ENCODE measurements at places on chromosomes 12 and 14. TPM values are rescaled to one million over a fixed set of nuclear protein-coding genes. Genes with fewer than 3 reads are reported as not detected.

CLEC4D gene
- 0.06 TPM for total RNA-seq

CSRP2 gene
- total RNA-seq = 26.8 TPM

SERPINA3 gene
- 3.0 TPM for total RNA-seq

PSMA3 gene
- 63.5 TPM for total RNA-seq

HCAR1 gene
- 8.0 TPM for total RNA-seq

TSHR gene
- total RNA-seq = 6.5 TPM

CKAP4 gene
- 49.1 TPM for total RNA-seq

SPIC gene
- not detected for total RNA-seq

MYH6 gene
- total RNA-seq = not detected

AKAP5 gene
- total RNA-seq = 10.7 TPM

YAF2 gene
- 29.0 TPM for total RNA-seq

IAPP gene
- total RNA-seq = not detected

XPOT gene
- total RNA-seq = 81.9 TPM

PTPRO gene
- 59.6 TPM for total RNA-seq

KRT86 gene
- 0.11 TPM for total RNA-seq

SCNN1A gene
- 1.3 TPM for total RNA-seq

RDH12 gene
- total RNA-seq = 2.0 TPM

REP15 gene
- total RNA-seq = 1.7 TPM

EIF2S3B gene
- 0.59 TPM for total RNA-seq

CPM gene
- 13.8 TPM for total RNA-seq

MGP gene
- 280 TPM for total RNA-seq

GLI1 gene
- total RNA-seq = 2.6 TPM

PLEKHG7 gene
- total RNA-seq = not detected

CIDEB gene
- total RNA-seq = 4.9 TPM

TEX22 gene
- total RNA-seq = 1.0 TPM

PROX2 gene
- total RNA-seq = not detected

PKP2 gene
- total RNA-seq = 24.0 TPM

PTPRR gene
- 6.2 TPM for total RNA-seq

VSX2 gene
- 0.59 TPM for total RNA-seq

TEP1 gene
- 9.6 TPM for total RNA-seq

LRIG3 gene
- total RNA-seq = 82.3 TPM

WDHD1 gene
- total RNA-seq = 9.1 TPM

LRRC9 gene
- total RNA-seq = 8.2 TPM

DDX23 gene
- 85.4 TPM for total RNA-seq

STRN3 gene
- total RNA-seq = 72.7 TPM

AQP6 gene
- 2.1 TPM for total RNA-seq

NDRG2 gene
- 233 TPM for total RNA-seq

EML5 gene
- 7.9 TPM for total RNA-seq

KRT7 gene
- 0.33 TPM for total RNA-seq

All from spinal cord (tissue), 10 donors.